ENCODE measurements at places on chromosomes 12 and 14.

DNA sequence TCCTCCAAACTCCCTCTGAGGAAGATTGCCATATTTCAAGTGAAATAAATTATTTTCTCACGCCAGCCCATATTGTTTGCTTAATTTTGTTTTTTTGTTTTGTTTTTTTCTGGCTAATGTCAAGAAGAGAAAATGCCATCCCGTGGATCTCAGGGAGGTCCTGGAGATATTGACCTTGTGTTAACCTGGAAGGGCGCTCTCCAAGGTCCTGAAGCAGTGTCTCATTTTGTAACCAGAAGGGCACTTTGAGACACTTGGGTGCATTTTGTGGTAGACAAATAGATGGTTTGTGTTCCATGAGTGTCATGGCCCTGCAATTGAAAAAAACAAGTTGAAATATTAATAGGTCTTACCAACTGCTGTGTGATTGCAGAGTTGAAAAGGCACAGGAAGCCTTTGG is 268.9 kb downstream of the SUDS3 start:
- DNase-seq = no peak

DNA sequence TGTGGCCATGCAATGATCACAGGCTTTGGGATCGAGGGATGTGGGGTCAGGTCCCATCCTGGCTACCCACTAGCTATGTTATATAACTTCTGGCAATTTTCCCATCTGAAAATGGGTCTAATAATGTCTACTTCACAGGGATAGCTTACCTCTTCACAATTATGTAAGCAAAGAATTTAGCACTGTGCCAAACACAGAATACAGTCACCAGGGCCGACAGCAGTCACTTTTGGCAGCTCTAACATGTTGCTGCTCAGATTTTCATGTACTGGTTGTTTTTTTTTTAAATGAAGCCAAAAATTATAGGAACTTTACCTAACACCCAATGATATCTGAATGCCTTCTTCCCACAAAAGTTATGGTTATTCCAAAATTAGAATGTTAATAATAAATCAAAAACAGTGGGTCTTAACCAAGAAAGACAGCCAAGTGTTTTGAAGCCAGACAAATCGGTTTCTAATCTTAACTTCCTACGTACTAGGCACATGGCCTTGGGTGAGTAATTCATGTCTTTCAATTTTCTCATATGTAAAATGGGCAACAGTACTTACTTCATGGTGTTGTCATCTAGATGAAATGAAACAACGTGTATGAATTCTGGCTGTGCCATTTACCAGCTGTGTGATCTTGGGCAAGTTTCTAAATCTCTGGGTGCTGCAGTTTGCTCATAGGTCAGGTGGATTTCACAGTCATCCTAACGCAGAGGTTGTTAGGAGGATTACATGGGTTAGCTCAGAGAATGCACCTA is 13.0 kb upstream of the PCED1B start:
- DNase-seq = no peak

DNA sequence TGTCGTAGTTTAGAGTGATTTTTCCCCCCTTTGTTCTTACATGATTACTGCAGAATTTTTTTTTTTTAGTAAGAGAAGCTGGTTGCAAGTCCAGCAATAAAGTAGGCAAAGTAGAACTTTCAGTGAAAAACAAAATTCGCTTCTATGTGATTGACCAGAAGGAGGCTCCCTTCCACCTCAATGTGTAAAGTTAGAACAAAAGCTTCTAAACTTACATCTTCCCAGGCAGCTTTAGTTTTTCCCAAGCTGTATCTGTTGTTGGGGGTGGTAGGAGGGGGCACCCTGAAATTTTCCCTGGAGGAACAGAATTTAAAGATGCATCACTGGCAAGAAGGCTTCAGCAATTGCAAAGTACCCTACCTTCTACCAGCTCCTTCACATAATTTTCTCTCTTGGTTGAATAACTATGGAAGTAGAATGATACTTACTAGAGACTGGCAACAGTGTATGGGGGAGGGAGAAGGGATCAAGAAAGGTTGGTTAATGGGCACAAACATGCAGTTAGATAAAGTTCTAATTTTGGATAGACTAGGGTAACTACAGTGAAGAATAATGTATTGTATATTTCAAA is 87.3 kb upstream of the E2F7 start:
- DNase-seq = no peak

DNA sequence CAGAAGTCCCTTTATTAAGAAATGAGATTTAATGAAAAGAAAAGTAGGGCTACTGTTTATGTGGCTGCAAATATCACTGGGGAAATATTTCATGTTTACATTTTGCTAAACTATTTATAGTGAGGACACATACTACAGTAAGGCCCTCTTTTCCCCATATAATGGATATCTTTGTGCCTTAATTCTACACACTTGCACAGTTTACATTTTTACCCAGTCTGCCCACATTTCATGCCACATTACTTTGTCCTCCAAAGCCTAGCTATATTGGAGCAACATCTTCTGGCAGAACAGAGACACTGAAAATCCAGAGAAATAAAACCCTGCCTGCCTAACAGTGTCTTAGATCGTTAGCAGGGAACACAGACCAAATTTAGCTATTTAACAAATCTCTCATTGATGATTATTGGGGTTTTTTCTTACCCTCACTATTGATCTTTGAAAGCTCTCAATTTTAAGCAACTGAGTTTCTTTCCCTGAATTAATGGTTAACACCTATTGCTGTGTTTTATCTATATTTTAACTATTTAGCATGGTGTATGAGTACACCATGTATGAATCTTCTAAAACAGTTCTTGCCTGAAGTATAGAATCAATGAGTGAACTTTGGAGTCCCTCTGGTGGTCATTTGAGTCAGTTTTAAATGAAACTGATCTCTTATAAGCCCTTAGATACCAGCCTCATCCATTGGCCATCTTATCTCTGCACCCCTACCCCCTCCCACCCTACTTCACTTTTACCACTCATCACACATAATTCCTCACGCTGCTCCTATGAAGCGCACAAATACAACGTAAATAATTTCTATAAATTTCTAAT is 170.2 kb downstream of the BCAT1 start:
- DNase-seq = peak; percentile 28

GRCh38 chr12:530308-530707 is 70.6 kb downstream of the B4GALNT3 start:
- no peak for DNase-seq

DNA sequence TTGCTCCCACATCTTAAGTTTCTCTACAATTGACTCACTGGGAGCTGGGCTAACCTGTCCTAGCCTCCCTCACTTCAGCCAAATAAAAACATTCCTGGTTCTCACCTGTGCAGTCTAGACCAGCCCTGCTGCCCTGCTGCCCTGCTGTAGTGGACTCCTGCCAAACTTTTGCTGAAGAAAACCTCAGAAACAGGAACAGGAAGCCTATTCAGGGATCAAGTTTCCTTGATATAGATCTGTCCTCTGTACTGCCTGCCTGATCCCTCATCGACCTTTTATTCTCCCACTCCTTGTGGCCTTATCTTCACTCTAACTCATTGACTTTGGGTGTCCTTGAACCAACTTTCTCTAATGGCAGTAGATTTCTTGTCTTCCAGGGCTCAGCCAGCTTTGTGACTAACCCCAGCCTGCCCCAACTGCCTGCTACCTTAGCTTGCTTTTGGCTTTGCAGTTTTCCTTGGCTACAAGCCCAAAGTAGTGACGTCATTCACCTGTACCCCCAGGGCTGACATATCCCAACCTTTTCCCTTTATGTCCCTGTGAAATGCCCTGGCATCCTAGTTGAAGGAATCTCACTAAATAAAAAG is 234.8 kb downstream of the DUSP6 start:
- peak; percentile 13 for DNase-seq

DNA sequence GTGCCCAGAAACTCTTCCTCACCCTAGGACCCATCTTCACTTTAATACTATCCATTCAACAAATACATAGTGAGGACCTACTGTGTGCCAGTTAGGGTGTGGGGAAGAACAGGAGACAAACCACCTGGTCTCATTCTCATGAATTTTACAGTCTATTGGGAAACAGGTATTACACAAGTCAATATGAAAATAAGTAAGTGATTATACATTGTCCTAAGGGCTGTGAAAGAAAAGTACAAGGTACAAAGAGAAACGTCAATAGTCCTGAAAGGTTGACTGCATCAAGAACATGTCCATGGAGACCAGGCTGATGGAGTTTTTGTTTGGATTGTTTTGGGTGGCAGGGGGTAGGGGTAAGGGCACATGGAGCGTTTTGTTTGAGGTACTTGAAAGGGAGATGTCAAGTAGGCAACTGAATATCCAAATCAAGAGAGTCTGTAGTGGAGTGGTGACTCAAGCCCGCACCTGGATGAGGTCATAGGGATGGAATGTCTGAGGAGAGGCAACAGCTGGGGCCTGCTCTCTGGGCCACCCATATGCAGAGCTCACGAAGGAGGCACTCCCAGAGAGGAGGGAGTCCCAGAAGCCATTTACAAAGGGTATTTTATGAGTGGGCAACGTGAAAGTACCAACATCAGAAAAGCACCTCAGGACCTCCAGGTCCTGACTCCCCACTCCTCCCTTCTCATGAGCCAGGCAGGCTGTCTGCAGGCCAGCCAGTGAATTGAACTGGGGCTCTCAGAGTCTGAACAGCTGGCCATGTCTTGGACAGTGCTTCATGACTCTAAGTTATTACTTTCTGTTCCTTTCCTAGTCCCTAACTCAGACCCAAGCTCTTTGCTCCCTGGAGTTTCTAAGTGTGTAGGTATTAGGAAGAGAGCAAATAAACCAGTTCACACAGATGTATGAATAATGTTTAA is 272.0 kb downstream of the ZFP36L1 start:
- no peak for DNase-seq

DNA sequence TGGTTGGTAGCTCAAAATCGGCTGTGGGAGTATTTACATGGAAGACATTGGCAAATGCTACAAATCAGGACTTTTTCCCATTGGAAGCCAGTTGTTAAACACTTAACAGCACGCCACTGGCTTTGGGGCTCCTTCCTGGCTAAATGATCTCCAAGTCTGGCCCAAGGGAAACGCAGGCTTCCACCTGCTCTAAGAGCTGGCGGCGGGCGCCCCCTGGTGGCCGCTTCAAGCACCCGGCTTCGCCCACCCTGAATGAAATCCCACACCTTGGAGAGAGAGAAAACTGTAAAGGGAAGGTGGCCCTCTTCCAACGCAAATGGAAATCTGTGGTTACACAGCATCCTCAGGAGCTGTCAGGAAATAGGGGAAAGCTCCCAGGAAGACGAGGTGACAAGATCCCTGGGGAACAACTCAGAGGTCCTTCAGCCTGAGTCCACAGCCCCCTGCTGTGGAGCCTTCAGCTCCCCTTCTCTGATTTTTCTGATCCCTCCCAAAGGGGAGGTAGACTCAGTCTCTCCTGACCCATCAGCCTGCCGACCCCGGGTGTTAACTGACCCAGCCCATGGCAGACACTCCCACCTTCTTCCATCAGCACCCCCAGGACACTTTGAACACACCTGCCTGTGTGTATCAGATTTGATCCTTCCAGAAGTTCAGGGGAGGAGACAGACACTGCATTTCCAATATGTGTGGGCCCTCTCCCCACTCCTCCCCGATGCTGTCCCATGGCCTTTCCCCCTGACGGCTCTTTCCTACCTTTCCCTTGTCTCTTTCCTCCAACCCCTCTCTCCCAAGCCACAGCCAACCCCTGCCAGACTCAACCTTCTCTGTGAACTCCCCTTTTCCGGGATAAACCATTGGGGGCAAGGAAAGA is 15.4 kb downstream of the SELPLG start:
- peak; percentile 68 for DNase-seq

DNA sequence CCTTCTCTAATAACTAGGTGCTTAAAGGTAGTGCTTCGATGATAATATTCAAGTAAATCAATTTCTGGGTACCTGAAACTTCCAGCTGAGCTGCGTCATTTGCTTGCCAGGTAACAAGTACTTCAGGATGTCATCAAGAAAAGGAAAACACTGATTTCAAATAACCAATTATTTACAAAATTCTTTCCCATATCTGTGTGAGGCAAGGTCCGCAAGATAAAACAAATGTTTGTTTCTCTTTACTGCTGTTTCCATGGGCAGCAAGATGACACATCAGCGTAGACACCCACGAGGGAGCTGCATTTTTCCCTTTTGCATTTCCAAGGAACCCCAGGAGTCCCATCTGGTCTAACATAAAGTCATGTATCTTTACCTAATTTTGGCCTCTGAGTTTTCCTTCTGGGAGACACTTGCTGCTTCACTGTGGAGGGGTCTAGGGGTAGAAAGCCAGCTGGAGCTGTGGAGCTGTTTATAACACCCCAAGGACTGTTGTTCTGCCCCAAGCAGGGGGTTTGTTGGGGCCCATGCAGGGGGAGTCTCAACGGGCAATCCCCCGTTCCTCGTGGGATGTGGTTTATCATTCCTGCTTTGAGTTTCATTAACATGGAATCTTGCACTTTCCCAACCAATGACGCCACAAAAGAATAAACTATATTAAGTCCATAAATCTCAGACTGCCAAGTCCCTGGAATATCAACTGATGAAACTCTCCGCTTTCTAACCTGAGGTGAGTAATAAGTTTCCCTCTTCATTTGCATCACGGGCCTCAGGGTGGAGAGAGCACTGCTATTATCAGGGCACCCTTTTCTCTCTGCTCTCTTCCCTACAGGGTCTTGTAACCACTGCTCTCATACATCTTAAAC is 112.8 kb upstream of the PELI2 start:
- no peak for DNase-seq
